ENCODE measurements at places on chromosomes 5 and 9.

DNA sequence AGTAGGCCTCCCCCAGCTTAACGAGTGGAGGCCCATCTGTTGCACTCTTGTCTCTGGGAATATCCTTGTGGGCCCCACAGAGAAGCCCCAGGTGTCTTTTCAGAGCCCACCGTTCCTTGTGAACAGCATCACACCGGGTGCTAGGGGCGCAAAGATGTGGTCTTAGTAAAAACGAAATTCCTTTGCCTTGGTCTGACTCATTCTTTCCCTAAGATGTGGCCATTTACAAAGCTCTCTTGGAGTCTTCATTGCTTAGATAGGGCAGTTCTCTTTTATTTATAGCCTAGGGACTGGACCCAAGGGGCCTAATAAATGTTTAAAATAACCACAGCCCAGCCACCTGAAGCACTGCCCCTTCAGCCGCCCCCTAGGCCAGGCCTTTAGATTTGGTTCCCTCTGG lies 52.8 kb upstream of the RPL26L1 start:
- no peak for DNase-seq

DNA sequence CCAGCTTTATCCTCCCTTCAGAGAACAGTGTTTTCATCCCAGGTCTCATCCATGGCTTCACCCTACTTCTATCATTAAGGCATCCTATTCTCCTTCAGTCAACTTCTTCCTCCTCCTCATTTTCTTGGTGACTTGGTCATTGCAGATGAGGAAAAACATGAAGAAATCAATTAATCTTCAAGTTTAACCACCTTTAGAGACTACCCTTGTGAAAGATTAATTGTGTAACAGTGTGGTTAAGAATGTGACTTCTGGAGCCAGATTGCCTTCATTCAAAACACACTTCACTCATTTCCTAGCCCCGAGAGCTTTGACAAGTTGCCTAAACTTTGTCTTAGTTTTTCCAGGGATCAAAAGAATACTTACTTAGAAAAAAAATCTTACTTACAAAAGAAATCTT lies 110.0 kb downstream of the STK32A start:
- no peak for DNase-seq

- DNase-seq = no peak
These were observed 106.3 kb downstream of the SLC1A3 start for GRCh38 chr5:36712706-36713105.

DNA sequence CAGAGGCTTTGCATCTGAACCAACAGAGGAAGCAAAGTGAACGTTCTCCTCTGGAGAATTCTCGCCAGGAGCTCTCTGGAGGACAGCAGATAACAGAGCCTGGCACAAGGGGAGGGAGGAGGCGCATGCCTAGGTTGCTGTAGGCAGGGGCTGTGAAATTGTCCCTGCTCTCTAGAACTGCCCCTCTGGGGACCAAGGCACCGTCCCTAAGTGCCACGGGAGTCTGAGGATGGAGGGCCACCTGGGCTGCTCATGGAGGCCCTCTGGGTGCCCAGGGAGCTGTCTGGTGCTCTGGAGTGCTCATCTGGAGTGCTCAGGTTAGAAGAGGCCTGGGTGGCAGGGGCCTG lies 77.6 kb downstream of the CACNA1B start:
- DNase-seq = no peak

GRCh38 chr9:88685966-88686365 lies 151.0 kb downstream of the NXNL2 start:
- no peak for DNase-seq

DNA sequence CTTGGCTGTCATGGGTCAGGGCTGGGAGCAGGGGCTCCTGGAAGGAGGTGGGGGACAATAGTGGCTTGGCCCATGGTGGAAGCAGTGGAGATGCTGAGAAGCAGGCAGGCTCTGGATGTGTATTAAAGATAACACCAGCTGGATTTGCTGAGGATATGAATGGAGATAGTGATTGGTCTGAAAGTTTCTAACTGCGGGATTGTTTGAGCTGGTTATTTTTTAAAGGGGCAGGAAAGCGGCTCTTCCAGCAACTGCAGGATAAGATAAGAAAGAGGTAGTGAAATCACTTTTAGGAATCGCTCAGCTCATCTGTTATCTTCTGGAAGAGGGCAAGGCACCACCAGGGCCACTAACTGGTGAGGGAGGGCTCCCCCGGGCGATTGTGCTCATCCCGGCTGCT lies 125.5 kb downstream of the TENT4A start:
- no peak for DNase-seq

DNA sequence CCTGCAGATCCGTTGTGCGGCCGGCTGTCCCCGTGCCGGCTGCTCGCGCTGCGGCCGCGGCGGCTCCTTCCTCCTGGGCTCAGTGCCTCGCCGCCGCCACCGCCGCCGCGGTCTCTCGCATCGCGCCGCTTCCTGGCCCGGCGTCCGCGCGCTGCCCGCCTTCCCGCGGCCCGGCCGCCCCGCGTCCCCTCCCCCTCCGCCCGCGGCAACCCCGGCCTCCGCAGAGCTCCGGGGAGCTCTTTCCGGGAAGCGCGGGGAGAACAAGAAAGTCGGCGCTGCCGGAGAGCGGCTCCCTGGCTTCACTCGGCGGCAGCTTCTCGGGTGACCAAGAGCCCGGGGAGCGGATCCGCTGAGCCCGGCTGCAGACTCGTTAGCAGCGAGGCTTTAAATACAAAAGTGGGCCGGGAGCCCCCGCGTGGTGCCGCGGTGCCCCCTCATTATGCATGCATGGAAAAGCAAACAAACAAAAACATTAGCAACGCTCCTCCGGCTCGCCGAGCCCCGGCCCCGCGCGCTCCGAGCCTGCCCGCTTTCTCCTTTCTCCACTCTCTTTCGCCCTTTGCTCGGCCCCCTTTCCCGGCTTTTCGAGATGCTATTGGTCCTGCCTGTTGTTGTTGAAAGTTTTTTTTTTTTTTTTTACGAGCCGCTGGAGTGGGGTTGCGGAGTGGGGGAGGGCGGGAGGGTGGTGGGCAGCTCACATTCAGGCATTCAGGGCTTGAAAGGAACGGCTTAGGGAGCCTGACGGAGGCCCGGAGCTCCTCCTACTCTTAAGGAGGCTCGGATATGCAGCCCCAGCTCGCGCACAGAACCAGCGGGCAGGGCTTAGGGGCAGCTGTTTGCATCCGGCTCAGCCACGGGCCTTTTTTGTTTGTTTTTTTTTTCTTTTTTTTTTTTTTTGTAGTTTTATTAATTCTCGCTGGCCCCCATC lies at the start of gene GAS1:
TSS of gene GAS1 (minus strand) at position 361 of the 928 bp plus-strand sequence. CDS start 727 bp downstream, outside the sequence.
- peak; percentile 60 for DNase-seq

DNA sequence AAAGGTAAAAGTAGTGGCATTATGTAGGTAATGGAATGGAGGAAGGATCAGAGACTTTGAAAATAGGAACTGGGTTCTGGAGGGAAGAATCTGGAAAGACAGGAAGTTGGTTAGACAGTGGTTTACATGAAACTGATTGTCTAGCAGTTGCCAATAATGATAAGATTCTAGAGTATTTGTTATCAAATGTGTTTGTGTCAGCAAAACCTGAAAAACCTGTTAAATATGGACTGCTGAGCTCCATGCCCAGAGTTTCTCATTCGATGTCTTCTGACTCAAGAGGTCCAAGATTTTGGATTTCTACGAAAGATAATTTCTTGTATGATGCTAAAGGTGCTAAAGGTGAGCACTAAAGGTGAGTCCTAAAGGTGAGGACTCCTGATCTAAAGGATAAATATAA lies 515.0 kb upstream of the TUSC1 start:
- no peak for DNase-seq

DNA sequence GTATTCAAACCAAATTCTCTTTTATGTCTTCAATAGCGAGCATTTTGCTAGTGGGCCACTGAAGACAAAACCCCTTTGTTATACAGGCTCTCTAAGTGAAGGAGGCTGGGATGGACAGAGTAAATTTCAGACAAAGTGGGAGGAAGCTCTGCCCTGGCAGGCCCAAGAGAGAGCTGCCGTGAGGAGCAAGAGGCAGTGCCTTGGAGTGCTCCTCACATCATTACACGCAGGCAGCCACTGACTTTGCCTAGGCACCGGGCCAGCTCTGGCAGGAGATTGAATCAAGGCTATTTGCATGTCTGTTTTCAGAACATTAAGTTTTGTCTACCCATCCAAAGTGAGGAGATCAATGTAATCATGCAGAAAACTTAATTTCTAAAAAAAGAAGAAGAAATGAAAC lies 167.7 kb downstream of the CCDC192 start:
- no peak for DNase-seq

- DNase-seq = no peak
These were observed 37.1 kb downstream of the CAST start for GRCh38 chr5:96699186-96699820.

DNA sequence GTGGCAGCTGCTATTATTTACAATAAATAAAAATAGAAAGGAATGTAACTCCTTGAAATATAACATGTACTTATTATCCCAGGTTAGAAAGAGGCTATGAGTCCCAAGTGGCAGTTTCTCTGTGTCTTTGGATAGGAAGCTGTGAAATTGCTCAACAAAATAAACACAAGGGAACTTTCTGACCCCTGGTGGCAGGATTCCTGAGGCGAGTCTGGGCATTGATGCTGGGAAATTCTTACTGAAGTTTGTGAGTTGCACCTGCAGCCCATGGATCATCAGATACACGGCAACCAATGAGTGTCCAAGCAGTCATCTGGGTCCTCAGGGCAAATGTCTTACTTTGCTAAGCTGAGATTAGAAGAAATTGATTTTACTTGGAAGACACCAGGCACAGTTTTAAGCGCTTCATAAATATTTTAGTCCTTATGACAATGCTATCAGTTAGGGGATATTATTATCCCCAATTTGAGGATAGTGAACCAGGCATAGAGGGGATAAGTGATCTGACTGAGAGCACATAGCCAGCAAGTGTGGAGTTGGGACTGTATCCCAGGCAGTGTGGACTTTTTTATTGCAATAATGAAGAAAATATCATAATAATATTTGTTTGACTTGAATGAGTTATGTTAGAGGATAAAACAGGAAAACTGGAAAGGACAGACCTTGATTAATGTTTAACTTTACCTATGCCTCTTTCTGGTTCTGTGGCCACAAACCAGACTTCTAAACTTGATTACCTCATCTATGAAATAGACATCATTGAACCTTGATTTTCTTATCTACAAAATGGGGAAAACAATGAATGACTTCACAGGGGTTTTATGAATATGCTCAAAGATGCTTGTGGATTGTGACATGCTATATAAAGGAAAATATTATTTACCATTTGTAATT lies 265.5 kb upstream of the ADAMTSL1 start:
- no peak for DNase-seq

- no peak for DNase-seq
These were observed 184.6 kb downstream of the AP3B1 start for GRCh38 chr5:78109891-78110324.

GRCh38 chr9:85038061-85038460 lies 368.5 kb downstream of the NTRK2 start:
- DNase-seq = no peak

- no peak for DNase-seq
These were observed 22.8 kb downstream of the RAB14 start for GRCh38 chr9:121178676-121179372.

DNA sequence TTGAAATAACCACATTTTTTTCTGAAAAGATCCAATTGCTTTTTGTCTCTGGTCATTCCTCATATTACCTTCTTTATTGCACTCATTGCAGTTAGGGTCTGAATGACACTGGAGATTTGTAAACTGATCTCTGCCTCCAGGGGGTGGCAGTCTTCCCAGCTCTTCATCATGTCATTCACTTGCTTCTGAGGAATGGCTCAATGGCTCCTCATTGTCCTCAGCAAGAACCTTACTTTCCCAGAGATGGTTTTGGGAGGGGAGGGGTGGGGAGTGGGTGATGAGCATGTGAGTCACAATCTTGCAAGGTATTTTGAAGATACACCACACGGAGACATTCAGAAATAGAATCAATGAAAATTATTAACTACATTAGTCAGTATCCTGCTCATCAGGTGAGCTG lies 159.8 kb upstream of the GAS1 start:
- DNase-seq = no peak

DNA sequence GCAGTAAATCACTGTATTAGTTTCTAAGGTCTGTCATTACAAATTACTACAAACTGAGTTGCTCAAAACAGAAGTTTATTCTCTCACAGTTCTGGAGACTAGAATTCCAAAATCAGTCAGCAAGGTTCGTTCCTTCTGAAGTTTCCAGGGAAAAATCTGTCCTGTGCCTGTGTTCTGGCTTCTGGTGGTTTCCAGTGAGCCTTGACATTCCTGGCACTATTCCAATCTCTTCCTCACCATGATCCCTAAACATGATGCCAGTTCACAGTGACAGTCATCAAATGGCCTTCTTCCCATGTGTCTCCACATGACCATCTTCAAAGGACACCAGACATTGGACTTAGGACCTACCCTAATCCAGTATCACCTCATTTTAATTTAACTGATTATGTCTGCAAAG lies 351.4 kb downstream of the PLK2 start:
- DNase-seq = no peak

DNA sequence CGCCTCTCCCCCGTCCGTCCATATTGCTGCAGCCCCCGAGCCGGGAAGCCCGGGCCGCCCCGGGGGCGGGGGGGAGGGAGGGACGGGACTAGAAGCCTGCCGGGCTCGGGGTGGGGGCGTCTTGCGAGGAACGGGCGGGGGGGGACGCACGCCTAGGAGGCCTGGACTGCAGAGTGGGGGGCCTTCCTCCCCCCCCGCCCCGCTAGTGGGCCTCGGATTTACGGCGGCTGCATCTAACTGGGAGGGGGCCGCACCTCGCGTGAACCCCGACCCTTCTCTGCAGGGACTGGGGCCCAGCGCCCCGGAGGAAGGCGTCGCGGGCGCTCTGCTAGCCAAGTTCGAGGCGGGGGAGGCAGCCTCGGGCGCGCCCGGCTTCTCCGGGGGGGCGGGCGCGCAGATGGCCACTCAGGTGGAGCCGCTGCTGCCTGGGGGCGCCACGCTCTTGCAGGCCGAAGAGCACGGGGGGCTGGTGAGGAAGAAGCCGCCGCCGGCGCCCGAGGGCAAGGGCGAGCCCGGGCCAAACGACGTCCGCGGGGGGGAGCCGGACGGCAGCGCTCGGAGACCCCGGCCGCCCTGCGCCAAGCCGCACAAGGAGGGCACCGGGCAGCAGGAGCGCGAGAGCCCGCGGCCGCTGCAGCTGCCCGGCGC lies at the start of gene LARP1:
TSS of gene LARP1 (plus strand) at position 17 of the 648 bp plus-strand sequence. CDS start at position 398, 381 bp downstream.
- DNase-seq = no peak

DNA sequence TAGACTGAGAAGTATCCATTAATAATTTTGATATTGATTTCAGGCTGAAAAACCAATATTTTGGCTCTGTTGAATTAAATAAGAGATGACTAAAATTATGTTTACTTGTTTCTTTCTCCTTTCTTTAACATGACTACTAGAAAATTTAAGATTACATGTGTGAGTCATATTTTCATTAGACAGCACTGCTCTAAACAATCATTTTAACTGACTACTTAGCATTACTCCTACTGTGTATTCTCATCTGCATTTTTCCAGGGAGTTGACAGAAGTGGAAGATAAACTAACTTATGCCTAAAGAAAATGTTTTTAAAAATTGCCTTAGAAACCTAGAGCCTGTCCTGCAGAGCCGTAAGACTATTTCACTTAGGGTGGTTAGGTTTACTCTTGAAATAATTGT lies 29.1 kb downstream of the TNC start:
- no peak for DNase-seq

- DNase-seq = no peak
These were observed 15.6 kb downstream of the PTGS1 start for GRCh38 chr9:122386311-122386872.

DNA sequence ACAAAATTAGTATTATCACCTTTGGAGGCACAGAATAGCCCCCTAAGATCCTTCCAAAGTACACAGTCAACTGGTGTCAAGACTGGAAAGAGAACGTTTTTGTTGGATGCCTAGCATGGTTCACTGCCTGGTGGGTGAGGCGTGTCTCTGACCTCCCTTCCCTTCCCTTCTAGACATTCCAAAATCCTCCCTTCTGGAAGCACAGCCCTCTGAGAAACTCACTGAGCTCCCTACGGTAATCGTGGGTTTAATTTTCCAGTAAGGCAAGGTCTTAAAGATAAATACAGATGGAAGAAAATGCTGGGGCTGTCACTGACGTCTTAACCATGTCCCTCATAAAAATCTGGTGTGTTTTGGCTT lies 138.8 kb downstream of the LIFR start:
- DNase-seq = no peak
